ENCODE measurements at places on chromosomes 11 and 22.

DNA sequence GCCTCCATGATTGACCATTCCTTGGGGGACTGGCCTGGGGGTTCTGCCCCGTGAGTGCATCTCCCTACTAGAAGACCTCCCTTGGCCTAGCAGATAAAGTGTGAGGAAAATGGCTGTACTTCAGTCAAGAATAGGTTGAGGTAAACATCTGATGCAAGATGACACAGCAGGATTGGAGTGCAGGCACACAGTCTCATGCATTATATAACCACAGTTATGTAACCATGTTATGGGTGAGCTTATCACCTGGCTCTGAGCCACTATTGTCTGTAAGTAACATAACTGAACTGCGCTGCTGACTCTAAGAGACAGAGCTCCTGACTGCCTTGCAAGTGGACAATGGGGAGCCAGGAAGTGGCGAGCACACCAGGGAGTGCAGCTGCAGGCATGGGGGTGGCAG is 378.7 kb upstream of the ANO5 start:
- DNase-seq = no peak

DNA sequence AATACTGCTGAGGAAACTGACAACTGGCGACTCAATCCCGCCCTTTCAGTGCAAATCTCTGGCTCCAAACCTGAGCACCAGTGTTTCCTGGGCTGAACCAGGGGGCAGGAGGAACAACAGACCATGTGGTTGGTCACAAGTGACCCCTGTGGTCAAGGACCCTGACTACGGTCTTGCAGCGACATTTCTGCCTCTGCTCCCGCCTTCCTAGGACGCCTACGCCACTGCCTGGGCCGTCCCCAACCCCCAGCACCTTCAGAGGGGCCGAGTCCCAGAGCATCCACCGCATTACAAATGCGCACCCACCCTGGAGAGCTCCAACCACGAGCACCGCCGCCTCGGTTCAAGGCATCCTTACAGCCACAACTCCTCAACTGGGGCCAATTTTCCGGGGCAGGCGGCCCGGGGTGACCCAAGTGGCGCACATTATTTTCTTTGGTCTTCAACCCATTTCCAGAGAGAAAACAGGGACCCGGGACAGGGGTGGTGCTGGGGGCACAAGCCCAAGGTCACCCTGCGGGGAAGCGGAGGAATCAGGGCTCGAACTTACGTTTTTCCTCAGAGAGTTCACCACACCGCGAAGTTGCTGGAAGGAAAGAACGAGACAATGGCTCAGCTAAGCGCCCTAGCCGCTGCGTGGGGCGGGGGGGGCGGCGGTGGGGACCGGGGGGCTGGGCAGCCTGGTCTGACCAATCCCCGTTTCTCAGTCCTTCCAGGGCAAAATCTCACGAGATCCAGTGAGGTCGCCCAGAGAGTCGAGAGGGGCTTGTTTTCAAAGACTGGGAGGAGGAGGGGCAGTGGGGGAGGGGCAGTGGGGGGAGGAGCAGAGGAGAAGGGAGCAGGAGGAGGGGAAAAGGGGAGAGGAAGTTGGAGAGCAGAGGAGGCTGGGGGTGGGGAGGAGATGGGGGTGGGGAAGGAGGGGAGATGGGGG is 1.8 kb downstream of the PRAME start:
- DNase-seq = no peak

GRCh38 chr22:44815099-44816070 is 63.0 kb downstream of the ARHGAP8 start:
- no peak for DNase-seq

DNA sequence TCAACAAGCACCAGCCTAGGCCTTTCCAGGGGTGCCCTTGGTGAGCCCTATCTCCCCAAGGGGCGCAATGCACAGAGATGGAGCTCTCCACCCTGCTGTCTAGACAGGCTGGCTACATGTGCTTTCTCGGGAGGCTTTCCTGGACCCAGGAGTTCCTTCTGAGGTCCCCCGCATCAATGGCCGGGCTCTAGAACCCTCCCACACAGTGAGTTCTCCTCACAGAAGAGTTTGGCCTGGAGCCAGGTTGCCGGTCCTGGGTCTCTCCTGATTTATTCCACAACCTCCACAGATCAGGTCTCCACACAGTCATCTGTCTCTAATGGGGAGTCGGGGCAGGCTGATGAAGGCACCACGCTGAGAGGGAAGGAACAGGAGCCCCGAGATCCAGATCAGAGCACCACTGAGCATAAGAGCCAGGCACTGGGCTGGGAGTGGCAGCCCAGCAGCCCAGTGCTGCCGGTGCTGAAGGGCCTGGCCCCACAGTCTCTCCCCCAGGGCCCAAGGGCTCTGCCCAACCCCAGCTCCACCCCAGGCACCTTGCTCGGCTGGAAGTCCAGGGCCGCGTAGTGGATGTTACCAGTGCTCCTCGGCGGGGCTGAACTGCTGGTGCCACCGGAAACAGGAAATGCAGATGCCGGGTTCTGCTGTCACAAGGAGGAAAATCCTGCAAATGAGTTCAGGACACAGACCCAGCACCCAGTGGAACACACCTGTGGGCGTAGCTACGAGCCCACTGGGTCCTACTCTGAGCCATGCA is 44.7 kb downstream of the GAB4 start:
- DNase-seq = no peak

DNA sequence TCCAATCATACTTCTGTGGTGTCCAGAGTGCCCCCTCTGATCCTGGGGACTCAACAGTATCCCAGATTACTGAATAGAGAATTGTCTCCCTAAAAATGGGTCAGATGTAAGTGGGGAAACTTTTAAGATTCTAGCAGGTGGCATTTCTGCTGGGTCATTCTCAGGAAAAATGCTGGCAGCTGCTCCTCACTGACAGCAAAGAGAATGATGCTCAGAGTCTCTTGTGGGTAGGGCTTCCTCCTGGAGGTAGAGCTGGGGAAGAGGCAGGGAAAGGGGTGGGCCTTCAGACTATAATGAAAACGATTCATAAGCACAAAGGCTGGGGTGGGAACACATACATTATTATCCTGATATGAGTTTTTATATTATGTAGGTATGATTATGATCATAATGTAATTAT is 647.2 kb downstream of the NELL1 start:
- no peak for DNase-seq

- no peak for DNase-seq
These were observed 321.0 kb downstream of the TBC1D22A start for GRCh38 chr22:47083379-47083986.

GRCh38 chr22:46547883-46548244 is 10.4 kb upstream of the CELSR1 start:
- peak; percentile 48 for DNase-seq

- DNase-seq = no peak
These were observed 34.2 kb downstream of the ABTB2 start for GRCh38 chr11:34323601-34324000.

DNA sequence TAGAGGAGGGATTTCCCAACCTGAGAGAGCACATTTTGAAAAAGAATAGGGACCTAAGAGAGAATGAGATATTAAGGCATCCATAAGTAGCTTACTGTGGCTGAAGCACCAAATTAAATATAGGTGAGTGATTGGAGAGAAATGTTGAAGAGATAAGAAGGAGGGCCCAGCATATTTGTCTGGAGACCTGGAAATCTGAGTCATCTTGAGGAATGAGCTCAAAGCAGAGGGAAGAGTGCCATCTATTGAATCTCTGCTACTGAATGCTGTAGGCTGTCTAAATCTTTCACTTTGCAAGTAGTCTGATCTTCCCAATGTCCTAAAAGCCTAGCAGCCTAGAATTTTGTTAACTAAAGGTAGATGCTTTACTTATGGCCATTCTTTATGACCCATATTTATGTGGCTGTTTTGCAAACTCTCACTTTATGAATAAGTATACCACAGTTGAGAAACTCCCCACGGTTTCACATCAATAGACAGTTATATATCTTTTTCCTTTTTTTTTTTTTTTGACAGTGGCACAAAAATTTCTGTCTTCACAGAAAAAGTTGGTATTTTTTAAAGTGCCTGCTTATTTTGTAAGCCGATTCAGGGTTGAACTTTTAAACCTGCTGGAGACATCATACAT is 2093.5 kb downstream of the LRRC4C start:
- DNase-seq = no peak

DNA sequence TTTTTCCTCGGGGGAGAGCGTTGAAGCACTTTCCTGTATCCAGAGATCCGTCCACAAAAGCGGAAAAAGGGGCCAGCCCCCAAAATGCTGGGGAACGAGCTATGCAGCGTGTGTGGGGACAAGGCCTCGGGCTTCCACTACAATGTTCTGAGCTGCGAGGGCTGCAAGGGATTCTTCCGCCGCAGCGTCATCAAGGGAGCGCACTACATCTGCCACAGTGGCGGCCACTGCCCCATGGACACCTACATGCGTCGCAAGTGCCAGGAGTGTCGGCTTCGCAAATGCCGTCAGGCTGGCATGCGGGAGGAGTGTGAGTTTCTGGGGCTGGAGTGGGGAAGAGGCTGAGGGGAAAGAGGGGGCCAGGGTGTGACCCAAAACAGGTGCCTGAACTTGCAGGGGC is 2.6 kb downstream of the NR1H3 start:
- DNase-seq = no peak

DNA sequence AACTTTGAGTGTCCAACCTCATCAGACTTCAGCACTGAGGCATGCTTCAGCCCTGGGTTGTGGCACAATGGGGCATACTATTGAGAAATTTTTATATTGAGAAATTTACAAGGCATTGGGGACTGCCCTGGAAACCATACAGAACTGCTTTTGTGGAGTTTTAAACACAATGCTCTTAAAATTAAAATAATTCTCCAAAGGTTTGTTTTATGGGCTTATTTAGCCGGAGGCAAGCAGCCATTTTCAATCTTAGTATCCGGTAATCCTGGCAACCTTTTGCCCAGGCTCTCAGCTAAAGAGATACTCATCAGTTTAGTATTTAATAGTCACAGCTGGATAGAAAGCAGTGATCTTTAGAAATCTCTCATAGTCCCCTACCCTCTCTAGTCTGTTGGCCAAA is 3.1 kb upstream of the EXPH5 start:
- DNase-seq = no peak

DNA sequence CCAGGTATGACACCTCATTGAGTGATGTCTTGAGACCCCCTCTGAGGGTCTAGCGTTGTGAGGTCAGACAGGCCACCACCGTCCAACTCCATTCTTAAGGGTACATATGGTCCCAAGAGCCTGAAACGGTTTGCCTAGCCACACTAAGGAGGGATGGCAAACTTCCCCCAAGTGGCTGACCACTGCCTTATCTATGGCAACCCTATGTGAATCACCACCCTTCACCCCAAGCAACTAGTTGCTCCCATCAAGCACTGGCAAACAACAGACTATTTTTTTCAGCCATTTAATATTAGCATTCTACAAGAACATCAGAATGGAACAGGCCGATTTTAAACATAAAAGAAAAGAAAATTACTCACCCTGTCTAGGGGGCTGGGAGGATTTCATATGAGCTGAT is 22.8 kb downstream of the THOC5 start:
- no peak for DNase-seq

DNA sequence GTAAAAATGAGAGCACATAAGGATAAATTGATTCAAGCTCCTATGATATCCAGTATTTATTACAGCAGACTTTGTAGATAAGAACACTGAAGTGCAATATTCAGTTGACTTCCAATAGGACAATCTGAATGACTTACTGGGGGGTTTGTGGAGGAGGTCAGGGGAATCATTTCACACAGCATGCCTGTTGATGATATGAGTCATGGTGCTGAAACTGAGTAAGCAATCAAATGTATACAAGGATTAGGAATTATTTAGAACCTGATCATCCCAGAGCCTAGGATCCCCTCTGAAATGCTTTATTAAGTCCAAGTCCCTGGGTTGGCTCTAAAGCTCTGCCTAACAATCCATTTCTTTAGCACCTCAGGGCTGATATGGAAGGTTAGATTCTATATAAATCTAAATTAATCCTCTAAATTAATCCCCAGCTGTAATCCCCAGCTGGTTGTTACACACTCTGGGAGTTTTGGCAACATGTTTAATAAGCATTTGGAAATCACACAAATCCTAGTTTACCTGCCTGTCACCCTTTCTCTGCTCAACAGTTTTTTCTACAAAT is 326.4 kb downstream of the GUCY1A2 start:
- DNase-seq = no peak

DNA sequence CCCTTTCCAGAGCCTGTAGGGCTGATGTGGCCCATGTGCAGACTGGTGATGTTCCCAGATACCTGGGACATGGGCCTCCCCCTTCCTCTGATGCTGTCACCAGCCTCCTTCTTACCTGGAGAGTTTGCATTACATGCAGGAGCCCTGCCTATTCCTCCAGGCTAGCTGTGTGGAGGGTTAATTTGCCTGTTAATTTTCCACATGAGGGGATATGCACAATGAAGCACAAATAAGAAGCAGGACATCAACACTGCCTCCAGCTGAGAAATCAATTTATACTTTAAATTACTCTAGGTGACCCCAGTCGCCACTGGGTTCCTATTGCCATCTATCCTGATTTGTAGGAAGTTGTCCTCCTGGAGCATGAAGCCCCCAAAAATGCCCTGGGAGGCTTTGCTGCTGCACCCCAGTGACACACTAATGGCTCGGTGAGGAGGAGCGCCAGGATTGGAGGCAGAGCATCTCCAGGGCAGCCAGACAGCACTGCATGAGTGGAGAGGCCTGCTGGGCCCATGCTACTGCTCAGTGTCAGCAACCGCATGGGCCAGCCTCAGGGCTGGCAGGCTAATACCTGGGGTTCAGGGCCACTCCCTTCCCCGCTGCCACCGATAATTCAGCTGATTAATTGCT is 101.6 kb upstream of the USP47 start:
- DNase-seq = no peak

GRCh38 chr22:46967445-46968358 is 205.3 kb downstream of the TBC1D22A start:
- DNase-seq = no peak

DNA sequence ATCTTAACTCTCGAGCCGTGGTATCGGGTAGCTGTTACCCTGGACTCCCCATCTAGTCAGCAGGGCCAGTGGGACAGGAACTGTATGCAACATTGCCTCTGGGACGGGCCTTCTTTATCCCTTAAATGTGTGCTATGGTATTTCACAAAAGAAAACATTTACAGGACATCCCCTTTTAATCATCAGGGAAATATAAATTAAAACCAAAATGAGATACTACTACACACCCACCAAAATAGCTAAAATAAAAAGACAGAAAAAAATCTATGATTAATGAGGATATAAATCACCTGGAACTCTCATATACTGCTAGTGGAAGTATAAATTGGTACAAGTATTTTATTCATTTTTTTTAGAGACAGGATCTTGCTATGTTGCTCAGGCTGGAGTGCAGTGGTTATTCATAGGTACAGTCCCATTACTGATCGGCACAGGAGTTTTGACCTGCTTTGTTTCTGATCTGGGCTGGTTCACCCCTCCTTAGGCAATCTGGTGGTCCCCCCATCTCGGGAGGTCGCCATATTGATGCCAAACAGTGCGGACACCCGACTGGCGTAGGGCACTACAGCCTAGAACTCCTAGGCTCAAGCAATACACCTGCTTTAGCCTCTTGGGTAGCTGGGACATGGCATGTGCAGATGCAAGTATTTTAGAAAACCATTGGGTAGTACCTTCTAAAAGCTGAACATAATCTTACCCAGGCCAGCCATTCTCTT is 9.3 kb downstream of the RSPH14 start:
- no peak for DNase-seq

GRCh38 chr11:116835042-116835772 is 2.2 kb downstream of the APOA1 start:
- DNase-seq = no peak

All from CD4-positive, alpha-beta T cell treated with Interferon gamma for 1 hour (primary cell).